ENCODE measurements at places on chromosomes 12 and 14.

GRCh38 chr14:91367173-91368171 lies 50.1 kb downstream of the CCDC88C start:
- peak; percentile 72 for DNase-seq

- DNase-seq, result peak; percentile 18
Measured at GRCh38 chr12:115866909-115867525, 410.5 kb downstream of the MED13L start.

DNA sequence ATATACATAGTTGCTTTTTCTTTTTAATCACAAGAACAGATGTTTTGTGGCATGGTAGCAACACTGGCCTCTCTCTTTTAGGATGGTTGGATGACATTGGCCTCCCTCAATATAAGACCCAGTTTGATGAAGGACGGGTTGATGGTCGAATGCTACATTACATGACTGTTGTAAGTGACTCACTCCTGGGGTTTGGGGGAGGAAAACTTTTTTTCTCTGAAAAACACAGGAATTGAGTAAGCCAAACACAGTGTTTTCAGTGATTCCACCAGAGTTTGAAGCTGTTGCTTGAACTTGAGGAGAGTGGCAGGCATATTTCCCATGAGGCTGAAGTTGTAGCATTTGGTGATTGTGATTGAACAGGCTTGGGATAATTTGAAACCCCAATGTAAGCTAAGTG lies 13.7 kb upstream of the REP15 start:
- no peak for DNase-seq

GRCh38 chr14:96944297-96944696 lies 147.1 kb downstream of the VRK1 start:
- no peak for DNase-seq

- DNase-seq, result no peak
Measured at GRCh38 chr14:35944847-35945246, 118.7 kb downstream of the BRMS1L start.

- DNase-seq, result peak; percentile 67
Measured at GRCh38 chr12:2395354-2395977, 342.7 kb downstream of the CACNA1C start.

DNA sequence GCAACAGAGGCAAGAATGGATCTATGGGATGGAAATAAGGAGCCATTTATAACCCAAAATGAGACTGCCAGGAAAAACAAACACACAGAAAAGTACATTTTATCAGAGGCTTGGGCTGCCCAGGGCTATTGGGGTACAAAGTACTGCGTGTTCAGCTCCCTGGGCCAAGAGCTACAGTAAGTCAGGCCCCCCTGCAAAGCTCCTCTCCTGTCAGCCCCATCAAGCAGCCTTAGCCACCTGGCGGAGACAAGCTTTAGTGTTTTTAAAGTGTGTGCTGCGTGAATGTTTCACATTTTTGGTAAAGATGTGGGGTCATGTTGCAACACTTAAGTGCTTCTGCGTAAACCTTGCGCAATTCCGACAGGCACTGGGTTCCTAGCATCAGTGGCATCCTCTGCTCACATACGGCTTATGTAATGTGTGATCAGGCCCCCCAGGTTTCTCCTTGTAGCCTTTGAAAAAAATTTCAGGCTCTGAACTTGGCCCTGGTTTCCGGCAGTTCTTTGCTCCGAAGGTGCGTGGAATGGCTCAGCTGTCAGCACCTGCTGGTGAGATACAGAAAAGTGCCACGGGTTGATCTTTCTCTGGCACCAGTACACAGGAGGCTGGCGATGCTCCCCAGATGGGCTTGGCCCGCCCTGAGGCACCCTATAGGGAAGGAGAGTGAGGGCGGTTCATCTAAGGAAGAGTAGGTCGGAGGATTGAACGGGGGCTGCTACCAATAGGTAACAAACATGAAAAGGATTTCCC lies 198.7 kb upstream of the EEA1 start:
- peak; percentile 90 for DNase-seq

- no peak for DNase-seq
Measured at GRCh38 chr12:53955036-53955775, 503 bp downstream of the HOXC12 start.

- peak; percentile 82 for DNase-seq
Measured at GRCh38 chr12:72346363-72346944, 74.3 kb downstream of the TRHDE start.

GRCh38 chr12:21509768-21510167 lies 8.2 kb downstream of the GOLT1B start:
- no peak for DNase-seq

GRCh38 chr14:39851202-39851601 lies 419.0 kb upstream of the FBXO33 start:
- no peak for DNase-seq

DNA sequence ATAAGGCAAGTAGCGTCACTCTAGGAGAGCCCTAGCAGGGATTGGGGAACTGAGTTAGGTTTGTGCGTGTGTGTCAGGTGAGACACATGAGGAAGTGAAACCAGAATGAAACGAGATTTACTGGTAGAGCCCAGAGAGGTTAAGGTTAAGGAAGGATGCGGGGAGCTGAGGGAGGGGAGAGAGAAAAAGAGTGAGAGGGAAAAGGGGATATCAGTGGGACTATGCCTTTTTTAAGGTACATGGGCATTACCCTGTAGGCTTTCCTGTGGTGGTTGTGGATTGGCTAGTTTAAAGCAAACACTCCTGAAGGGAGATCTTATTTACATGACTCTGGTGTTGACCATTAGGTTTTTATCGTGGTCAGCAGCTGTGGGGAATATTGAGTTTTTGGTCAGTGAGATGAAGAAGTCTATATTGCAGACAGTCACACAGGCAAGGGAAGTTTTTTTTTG lies 13.9 kb downstream of the ZDHHC17 start:
- no peak for DNase-seq

GRCh38 chr12:104510873-104511440 lies 54.2 kb downstream of the CHST11 start:
- DNase-seq, result no peak

DNA sequence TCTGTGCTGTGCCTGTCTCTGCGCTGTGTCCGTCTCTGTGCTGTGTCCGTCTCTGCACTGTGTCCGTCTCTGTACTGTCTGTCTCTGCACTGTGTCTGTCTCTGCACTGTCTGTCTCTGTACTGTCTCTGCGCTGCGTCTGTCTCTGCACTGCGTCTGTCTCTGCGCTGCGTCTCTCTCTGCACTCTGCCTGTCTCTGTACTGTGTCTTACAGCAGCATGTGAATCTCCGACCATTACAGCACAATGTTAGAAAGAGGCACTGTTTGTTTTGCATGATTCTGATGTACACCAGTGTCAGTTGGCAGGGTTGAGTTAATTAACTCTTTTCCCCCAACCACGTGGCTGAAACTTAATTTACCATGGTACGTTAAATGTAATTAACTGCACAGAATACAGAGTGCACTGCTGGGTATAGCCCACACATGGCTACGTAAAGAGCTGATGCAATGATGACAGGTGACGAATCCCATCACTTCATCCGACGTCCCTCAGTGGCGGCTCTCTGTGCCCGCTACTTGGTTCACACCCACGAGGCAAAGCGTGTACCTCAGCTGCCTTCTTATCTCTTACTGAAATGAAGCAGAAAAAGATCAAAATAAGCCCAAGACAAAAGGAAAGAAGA lies 127.7 kb upstream of the SFSWAP start:
- no peak for DNase-seq

DNA sequence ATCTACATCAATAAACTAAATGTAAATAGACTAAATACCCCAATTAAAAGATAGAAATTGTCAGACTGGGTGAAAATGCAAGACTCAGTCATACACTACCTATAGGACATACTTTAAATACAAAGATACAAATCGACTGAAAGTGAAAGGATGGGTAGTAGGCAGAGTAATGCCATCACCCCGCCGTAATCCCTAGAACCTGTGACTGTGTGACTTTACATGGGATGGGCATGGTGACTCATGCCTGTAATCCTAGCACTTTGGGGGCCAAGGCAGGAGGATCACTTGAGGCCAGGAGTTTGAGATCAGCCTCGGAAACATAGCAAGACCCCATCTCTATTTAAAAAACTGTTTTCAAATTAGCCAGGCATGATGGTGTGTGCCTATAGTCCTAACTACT lies 2.6 kb upstream of the EVL start:
- no peak for DNase-seq

- no peak for DNase-seq
Measured at GRCh38 chr12:59186451-59186850, 266.1 kb upstream of the LRIG3 start.

GRCh38 chr14:59213368-59214315 lies 25.2 kb downstream of the DAAM1 start:
- peak; percentile 76 for DNase-seq

DNA sequence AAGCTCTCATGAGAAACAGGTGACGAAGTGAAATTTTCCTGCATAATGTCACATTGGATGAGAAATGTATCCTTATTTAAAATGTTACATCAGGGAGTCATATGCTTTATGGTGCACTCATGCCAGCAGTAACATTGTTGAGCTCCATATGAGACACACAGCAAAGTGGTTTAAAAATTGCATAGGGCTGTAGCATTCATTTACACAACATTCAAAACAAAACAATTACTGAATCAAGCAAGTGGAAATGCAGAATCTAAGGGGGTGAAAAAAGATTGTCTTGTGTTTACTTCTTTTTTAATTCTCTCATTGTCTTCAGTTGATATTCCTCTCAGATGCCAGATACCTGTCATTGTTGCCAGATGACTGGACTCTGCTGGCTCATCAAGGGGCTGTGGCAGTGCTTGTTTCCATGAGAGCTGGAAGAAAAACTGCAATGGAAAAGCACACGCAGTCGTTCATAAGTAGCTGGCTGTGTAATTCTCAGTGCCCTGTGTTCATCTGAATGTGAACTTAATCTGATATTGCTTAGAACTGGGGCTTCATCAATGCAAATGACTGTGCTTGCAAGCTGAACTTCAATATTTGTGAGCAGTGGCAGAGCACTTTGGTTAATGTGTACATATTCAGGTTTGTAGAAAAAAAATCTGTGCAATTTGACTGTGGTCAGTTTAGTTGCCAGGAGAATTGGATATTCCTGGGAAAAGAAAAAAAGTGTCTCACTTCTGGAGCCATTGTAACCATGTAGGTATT lies 305.6 kb downstream of the RAD51B start:
- DNase-seq, result peak; percentile 72

GRCh38 chr12:116856729-116857128 lies 24.5 kb downstream of the HRK start:
- no peak for DNase-seq

DNA sequence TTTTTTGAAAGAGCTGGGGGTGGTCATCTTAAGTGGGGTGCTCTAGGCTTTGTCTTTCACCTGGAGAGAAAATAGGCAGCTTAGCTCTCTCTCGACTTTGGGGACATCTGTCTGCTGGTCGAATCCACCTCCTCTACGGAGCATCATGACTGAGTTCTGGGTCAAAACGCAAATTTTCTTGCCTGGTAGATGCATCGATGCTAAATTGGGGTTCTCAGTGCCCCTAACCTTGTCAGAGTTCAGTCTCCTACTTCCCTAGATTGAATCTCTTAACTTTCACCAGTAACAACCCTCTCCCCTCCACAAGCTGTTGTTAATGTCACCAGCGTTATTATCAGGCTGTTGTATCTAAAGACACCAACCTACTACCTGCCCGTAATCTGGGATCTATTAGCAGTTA lies 682 bp downstream of the FLRT2 start:
- DNase-seq, result no peak

DNA sequence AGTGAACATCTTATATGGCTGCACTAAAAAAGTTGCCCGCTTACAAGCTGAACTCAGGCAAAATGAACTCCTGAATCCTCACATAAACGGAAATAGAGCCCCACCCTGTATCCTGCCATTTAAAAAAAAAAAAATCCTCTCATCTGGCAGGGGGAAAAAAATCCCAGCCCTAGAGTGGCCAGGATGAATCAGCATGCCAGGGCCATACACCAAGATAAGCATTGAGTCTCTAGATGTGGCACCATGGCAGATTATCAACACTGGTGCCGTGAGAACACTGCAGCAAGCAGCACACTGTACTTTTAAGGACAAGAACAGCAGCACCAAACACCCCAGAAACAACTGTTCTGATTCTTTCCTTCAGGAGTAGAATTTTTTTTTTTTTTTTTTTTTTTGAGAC lies 65.5 kb downstream of the RASSF3 start:
- DNase-seq, result no peak

GRCh38 chr12:51021694-51022093 lies 4.5 kb downstream of the SLC11A2 start:
- no peak for DNase-seq

DNA sequence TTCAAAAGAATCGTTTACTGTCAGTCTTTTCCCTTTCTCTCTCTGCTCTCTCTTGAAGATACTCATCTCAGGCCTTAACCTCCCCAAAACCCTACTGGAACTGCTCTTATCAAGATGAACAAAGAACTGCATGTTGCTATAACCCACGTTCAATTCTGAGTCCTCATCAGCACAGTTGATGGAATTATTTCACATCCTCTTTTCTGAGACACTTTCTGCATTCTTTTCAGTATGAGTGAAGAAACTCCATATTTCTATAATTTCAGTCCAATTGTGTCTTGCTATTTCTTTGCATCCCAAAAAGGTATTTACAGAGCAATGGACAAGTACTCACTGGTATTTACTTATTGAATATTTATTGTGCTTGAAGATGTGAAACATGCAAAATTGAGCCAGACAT lies 160.1 kb upstream of the CPNE8 start:
- no peak for DNase-seq

DNA sequence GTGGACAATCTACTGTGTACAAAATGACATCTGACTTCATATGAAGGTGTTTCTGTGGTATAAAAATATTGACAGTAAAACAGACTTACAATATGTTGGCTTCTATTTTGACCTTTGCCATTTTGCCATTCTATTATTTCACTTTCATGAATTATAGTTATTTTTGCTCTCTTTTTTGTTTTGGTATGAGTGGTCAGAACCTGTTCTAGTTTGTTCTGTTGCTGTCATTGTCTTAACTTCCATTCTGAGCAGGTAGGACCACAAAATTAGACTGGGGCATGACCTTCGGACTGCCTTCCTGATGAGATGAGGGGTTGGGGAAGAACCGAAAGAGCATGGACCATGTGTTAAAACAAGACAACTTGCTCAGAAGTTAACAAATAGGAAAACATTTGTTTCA lies 36.5 kb upstream of the IFNG-AS1 start:
- no peak for DNase-seq

DNA sequence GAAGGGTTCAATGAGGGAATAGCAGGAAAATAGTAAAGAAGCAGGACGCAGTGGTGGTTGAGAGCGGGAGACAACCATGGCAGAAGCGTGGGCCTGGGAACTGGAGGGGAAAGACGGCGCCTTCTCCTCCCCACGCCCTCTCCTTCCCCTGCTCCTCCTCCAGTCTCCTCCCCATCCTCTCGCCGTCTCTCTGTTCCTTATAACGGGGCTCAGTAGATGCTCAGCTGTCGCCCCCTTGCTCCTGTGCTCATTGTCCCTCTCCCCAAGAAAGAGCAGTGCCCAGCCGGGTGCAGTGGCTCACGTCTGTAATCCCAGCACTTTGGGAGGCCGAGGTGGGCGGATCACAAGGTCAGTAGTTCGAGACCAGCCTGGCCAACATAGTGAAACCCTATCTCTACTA lies 142.0 kb downstream of the BCL11B start:
- no peak for DNase-seq
